RKO (cell line): ENCODE measurements at places on chromosomes 1 and 21.

GRCh38 chr1:71561729-71562128 lies 480.9 kb upstream of the ZRANB2 start:
- peak; percentile 1 for DNase-seq

DNA sequence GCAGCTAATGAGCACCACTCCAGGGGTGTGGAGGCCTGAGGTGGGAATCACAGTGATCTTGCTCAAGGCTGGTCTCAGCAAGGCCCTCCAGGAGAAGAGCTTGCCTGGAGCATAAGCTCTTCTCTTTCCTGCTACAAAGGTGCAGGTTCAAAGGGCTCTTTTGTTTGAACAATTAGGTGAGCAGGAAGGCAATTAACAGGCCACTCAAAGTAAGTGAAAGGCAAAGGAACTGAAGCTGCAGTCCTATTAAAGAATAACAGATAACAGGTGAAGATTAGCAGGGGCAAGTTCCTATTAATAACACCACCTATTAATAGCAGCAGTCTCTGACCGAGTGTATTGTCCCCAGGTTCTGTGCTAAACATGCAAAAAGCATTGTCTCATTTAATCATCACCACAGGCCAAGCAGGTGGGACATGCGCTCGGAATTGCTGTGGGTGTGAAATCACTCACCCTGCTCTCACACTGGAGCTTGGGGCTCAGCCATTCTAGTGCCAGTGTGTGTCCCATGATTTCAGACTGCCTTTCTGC lies 113.8 kb downstream of the RHOU start:
- no peak for DNase-seq

DNA sequence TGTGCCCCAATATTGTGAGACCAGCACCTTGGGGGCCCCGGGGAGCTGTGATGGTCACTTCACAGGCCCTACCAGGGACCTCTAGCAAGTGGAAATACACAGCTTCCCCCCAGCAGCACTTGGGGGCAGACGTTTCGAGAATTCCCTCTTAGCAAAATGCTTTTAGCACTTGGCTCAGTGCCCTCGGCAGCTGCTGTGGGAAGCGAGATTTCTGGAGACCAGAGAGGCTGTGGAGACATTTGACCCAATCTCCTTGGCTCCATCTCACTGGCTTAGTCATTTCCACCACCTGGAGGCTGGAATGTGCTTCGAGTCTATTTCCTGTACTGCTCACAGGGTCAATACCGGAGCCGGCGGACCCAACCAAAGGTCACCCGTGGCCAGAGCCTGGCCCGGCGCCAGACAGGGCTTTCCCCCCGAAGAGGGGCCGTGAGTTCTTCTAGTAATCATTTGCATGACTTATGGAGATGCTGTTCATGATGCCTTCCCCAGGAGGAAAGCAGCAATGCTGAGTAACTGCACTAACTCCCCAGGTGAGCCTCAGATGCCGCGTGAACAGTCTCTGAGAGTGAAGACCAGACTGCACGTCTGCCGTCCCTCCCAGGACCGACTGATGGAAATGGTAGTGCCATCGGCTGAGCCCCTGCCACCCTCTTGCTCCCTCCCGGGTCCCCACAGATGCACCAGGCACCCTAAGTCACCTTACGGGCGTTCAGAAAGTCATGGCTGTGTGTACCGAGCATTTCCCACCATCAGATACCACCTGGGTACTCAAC lies 4.4 kb upstream of the C2CD2 start:
- peak; percentile 100 for DNase-seq

GRCh38 chr1:205071801-205072200 lies 12.5 kb downstream of the TMEM81 start:
- no peak for DNase-seq
